Calu3 (cell line): ENCODE measurements at places on chromosomes 2 and 18. TPM values are rescaled to one million over a fixed set of nuclear protein-coding genes. Genes with fewer than 3 reads are reported as not detected.

DNA sequence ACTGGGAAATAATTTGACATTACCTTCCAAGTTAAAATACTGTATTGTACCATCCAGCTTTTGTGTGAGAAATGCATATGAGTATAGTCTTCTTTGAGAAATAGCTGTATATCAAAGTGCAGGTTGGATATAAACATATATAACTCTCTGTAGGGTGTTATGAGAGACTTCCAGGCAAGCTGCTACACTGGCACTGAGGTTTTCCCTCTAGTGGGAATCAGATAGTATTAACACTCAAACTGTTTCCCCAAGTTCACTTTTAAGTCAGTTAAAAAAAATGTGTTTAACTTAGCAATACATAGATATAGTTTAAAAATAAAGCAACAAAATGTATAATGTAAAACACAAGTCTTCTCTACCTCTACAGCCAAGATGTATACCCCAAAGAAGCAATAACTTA is 368.4 kb upstream of the SLC8A1 start:
- DNase-seq = no peak

GRCh38 chr2:138703242-138703641 is 76.9 kb downstream of the NXPH2 start:
- no peak for DNase-seq

- DNase-seq = no peak
Measured at GRCh38 chr2:181621779-181622490, 35.0 kb downstream of the CERKL start.

DNA sequence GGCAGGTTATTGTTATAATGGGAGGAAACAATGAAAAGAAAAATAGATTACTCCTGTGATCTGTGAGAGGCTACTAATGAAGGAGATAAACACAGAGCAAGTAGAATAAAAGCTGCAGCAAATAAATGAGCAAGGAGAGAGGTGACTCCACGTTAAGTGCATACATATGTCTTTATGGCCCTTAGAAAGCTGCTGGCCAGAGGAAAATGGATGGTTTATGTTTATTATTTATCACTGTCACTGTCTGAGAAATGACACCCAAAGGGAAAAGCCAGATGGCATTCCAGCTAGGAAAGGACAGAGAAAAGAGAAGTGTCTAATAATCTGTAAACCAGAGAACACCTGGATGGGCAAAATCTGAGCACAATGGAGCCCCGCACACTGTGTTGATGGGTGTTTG is 122.9 kb upstream of the DDX18 start:
- no peak for DNase-seq

YIPF4 gene
- 50.5 and 57.0 TPM in 2 replicates for total RNA-seq
